ENCODE measurements at places on chromosomes 1 and 21. TPM values are rescaled to one million over a fixed set of nuclear protein-coding genes. Genes with fewer than 3 reads are reported as not detected.

Gene EPHX1
- total RNA-seq, result 65.0 TPM

Gene ATP6V1G3
- total RNA-seq, result not detected

Gene FCGR3A
- 68.4 TPM for total RNA-seq

Gene IQCC
- total RNA-seq, result 0.81 TPM

Gene KRTAP19-1
- not detected for total RNA-seq

Gene PATJ
- total RNA-seq, result 58.1 TPM

Gene CCDC27
- not detected for total RNA-seq

Gene UBXN10
- 4.7 TPM for total RNA-seq

Gene CYP4Z1
- 0.46 TPM for total RNA-seq

Gene CFAP74
- total RNA-seq, result not detected

Gene NRDC
- 136 TPM for total RNA-seq

Gene KRTAP10-10
- not detected for total RNA-seq

Gene KDF1
- total RNA-seq, result 1.2 TPM

Gene DEPDC1
- 0.08 TPM for total RNA-seq

Gene SYDE2
- total RNA-seq, result 19.6 TPM

Gene IL12RB2
- 0.17 TPM for total RNA-seq

Gene XCL1
- total RNA-seq, result not detected

Gene SPEN
- total RNA-seq, result 25.9 TPM

Gene UMODL1
- total RNA-seq, result not detected

Gene RNF220
- total RNA-seq, result 67.5 TPM

Gene CLDN14
- total RNA-seq, result not detected

Gene TTC22
- total RNA-seq, result 0.09 TPM

Gene ARHGAP30
- 4.5 TPM for total RNA-seq

Gene ZNF648
- total RNA-seq, result not detected
